ENCODE measurements at places on chromosomes 5 and 9. TPM values are rescaled to one million over a fixed set of nuclear protein-coding genes. Genes with fewer than 3 reads are reported as not detected.

The OR1N2 gene
- total RNA-seq: not detected

The PNPLA7 gene
- total RNA-seq: 3.1 TPM

DNA sequence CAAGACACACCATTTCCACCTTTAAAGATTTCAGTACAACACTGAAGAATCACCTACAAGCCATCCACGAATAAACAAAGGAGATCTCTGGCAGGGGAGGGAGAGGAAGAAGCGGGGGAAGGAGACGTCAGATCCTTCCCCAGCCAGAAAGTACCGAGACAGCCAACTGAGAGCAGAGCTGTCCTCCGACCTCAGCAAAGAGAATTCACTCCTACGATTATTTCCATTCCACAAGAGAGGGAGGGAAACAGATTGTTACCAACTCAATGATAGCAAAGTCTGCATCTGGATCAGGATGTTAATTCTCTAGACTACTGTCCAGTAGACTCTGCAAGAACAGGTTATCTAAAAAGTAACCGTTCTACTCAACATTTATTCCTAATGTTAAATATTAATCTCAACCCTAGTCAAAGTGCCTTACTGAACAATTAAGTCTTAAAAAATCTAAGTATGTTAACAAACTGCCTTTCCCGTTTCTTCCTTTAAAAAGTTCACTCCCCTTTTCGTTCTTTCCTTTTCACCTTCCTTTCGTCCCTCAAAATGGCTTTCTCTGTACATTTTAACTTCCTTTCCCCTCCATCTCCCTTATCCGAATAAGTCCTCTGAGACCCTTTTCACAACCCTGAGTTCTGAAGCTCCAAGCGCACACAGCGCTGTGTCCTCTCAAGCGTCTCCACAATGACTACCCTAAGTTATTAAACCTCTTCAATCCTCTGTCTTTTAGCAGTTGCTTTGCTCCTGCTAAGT is 1.4 kb downstream of the CHD1 start:
- H3K4me1 ChIP-seq: peaks cover 48% of the 10 kb centered on the region
- peaks cover 39% of the 10 kb centered on the region for H3K36me3 ChIP-seq
- H3K27ac ChIP-seq: peak overlapping the region; percentile 99
- peak; percentile 74 for DNase-seq

The FOXD4L3 gene
- total RNA-seq: not detected

The FBP2 gene
- total RNA-seq: not detected

Data from activated CD4-positive, alpha-beta memory T cell treated with anti-CD3 and anti-CD28 coated beads for 36 hours (primary cell).